ENCODE measurements at places on chromosomes 12 and 14.

- no peak for DNase-seq
Observed at GRCh38 chr12:100675432-100675831, 101.9 kb downstream of the GAS2L3 start.

DNA sequence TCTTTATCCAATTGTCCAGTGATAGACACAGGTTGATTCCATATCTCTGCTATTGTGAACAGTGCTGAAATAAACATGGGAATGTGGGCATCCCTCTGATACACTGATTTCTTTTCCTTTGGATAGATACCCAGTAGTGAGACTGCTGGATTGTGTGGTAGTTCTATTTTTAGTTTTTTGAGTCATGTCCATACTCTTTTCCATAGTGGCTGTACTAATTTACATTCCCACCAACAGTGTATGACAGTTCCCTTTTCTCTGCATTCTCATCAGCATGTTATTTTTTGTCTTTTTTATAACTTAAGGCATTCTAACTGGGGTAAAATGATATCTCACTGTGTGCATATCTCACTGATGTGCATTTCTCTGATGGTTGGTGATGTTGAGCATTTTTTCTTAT is 24.8 kb upstream of the VASH1 start:
- no peak for DNase-seq

DNA sequence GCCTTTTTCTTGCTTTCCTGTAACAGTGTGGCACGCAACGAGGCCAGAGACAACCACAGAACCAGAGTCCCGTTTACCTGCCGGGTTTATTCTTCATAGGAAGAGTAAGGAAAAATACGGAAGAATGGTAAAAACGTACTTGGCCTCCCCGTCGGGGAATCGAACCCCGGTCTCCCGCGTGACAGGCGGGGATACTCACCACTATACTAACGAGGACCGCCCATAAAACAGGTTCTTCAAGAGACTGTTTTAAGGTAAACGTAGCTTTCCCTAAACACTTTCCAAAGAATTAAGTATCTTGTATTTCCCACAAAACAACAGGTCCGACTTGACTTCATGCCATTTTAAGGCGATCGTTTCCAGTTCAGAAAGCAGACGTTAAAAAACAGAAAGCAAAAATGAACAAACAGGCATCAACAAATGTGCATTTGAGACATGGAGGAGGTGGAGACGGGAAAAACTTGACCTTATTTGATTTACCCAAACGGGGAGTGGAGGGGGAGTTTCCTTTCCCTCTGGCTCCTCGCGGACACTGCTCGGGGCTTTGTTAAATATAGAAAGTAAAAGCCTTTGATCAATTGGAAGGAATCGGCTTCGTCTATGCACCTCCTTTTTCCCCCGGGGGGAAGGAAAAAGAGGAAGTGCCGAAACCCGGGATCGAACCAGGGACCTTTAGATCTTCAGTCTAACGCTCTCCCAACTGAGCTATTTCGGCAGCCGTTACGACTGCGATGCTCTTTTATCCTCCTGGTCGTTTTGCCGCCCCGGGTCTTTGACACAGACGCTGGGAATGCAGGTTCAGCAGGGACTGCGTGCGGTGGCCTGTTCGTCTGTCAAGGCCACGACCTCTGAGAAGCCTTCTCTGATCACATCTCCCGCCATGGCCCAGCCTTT is 13.0 kb upstream of the UBC start:
- DNase-seq = peak; percentile 75

DNA sequence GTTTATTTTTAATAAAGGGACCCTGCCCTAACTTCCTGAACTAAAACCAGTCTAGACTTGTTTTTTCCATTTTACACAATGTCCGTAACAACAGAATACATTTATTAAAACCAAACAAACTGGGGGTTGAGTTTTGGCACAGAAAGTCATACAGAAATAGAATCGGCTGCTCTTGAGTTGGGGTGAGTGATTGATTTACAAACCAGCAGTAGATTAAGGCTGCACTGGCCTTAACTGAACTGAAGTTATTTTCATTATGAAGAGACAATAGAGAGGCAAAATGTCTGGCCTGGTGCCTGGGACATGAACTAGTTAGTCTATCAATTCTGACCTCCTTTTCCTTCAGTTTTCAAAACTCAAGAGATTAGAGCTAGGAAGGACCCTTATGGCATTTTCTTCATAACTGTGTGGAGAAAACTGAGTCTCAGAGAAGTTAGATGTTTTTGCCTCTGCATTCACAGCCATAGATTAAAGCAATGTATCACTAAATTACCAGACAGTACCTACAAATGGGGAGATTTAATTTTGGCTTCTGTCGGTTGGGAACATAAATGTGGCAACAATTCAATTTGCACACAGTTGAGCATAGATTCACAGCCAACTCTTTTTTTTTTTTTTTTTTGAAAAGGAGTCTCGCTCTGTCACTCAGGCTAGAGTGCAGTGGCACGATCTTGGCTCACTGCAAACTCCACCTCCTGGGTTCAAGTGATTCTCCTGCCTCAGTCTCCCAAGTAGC is 19.8 kb upstream of the MGP start:
- DNase-seq = no peak

GRCh38 chr14:83006121-83006670 is 1472.5 kb upstream of the SEL1L start:
- no peak for DNase-seq

DNA sequence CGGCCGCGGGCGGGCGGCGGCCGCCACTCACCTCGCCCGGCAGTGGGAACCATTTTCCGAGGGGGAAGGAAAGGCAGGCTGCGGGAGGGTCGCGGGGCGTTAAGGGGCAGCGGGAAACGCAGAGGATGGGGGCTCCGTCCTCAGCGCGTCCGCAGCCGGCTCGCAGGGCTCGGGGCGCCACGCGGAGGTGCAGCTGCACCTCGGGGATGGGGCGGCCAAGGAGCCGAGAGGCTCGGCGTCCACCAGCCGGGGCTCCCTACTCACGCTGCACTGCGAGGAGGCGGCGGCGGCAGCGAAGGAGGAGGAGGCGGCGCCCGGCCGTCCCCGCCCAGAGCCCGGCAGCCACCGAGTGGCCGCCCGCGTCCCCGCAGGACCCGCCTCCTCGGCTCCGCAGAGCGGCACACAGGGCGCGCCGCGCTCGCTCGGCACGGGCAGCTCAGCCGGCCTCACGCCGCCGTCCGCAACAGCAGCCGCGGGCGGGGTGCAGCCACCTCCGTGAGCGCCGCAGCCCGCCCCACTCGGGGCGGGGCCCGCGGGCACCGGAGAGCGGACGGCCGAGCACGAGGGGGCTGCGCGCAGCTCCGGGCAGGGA is at the start of gene ATP2B1:
ATP2B1 (minus strand) TSS at position 274 of the 592 bp plus-strand sequence. CDS start 52,952 bp downstream, outside the sequence.
- DNase-seq = peak; percentile 66

GRCh38 chr12:122265886-122266229 is 436 bp downstream of the VPS33A start:
- no peak for DNase-seq

DNA sequence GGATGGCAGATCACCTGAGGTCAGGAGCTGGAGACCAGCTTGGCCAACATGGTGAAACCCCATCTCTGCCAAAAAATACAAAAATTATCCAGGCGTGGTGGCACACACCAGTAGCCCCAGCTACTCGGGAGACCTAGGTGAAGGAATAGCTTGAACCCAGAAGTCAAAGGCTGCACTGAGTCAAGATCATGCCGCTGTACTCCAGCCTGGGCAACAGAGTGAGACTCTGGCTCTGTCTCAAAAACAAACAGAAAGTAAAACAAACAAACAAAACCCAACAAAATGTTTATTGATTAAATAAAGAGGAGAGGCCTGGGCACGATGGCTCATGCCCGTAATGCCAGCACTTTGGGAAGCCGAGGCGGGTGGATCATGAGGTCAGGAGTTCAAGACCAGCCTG is 5.5 kb downstream of the ZCCHC8 start:
- DNase-seq = no peak

DNA sequence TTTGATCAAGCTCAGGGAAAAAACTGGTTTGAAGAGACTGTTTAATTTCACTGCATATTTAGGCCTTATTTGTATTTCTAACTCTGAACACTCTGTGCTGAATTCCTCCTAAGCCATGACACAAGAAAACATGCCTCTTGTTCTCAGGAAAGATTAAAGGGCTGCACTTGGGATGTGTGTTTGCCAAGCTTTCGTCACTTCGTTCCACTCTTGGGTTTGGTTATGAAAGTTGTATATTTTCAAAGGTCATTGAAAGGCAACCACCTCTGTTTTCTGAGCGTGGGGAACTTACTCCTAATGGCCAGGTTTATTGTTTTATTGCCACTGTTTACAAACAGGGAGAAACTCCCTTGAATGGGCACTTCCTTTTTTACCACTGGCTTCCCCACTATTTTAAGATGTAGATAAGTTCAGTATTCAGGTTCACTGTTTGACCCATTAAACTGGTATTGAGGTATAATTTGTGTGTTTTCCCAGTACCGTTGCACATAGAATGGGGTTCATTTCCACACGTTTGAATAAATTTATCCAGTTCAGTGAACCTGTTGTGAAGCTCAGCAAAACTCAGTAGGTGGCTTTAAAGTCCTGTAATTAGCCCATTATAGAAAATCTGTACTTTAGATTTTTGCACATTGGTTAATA is 65.3 kb downstream of the NKX2-1 start:
- DNase-seq = no peak

- no peak for DNase-seq
Observed at GRCh38 chr12:78308701-78309100, 478.0 kb downstream of the NAV3 start.

DNA sequence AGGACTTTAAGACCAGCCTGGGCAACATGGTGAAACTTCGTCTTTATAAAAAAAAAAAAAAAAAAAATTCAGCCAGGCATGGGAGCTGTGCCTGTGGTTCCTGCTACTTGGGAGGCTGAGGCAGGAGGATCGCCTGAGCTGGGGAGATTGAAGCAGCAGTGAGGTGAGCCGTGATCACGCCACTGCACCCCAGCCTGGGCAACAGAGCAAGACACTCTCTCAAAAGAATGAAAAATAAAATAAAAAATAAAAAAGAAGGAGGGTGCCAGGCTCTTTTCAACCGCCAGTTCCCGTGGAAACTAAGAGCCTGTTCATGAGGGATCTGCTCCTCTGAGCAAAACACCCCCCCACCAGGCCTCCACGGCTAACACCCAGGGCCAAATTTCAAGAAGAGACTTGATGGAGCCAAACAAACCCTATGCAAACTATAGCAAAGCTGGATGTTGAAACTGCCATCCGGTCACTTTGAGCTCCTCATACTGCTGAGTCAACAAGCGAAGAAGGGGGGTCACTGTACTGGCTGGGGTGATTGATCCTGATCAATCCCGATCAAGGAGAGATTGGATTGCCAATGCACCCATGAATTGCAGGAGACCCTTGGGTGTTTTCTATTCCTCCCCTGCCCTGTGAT is 23.4 kb downstream of the DLK1 start:
- no peak for DNase-seq

DNA sequence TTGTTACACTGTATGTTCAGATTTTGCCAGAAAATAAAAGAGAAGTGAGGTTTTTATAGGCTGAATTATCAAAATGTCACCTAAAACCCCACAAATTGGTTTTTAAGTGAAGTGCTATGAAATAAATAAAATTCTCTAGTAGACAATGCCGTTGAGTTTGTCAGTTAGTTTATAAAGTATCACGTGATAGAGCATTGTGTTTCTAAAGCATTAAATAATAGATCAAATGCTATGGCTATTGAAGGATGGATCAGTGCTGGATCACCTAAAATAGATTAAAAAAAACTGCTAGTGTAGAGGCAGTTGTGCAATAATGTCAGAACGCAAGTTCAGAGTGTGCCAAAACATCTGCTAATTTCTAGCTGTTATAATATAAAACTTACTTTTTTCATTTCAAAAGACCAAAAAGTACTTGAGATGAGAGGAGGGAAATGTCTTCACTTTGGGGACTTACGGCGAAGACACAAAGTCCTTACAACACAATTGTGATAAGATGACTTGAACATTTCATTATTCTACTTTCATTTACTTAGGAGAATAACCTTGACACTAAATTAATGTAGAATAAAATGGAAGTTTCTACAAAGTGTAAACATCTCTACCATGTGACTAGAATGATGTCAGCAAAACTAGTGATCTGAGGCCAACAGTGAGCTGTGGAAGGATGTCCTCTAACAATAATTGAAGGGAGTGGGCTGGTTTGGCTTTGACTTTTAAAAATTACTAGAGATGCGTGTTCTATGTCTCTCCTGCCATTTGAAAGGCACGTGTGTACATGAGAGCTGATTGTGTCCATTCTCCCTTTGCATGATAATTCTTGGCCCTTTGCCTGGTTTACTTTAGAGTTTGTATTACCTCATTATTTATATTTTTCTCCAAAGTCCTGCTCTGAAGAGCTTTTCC is 154.4 kb upstream of the PDE3A start:
- no peak for DNase-seq

- no peak for DNase-seq
Observed at GRCh38 chr12:125619723-125620122, 554.5 kb downstream of the AACS start.

GRCh38 chr14:92850492-92850891 is 56.4 kb downstream of the GOLGA5 start:
- DNase-seq = no peak

DNA sequence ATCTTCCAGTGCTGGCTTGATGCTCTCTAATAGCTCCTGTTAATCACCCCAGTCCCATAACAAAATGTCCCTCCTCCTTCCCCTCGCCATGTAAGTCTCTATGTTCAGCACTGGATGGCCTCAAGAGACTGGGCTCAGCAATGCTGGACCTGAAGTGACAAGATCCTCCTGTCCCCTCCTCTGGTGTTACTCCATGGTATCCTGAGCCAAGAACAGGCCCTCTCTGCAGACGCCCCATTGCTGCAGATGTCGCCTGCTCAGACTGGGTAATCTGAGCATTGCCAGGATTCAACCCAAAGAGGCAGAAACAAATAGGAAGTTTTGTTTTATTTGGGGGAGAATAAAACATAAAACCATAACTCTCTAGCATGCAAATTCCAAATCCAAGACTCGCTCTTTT is 149.7 kb downstream of the NTF3 start:
- DNase-seq = no peak

All from GM12892 (cell line).